ENCODE measurements at places on chromosomes 1 and 21.

DNA sequence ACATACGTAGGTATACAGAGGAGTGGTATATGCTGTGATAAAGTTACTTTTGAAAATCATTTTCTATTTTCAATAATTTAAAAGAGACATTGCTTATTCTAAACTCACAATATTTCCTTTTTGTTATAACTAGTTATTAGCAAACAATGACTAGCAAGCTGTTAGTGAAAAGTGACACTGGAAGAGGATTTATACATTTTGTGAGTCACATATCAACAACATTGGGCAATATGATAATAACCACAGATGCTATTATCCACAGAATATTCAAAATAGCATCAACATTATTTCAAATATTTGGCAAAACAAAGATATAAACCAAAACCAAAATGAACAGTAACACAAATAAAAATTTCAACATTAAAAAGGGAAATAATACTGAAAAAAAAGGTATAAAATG lies 104.0 kb upstream of the HP1BP3 start:
- no peak for DNase-seq

DNA sequence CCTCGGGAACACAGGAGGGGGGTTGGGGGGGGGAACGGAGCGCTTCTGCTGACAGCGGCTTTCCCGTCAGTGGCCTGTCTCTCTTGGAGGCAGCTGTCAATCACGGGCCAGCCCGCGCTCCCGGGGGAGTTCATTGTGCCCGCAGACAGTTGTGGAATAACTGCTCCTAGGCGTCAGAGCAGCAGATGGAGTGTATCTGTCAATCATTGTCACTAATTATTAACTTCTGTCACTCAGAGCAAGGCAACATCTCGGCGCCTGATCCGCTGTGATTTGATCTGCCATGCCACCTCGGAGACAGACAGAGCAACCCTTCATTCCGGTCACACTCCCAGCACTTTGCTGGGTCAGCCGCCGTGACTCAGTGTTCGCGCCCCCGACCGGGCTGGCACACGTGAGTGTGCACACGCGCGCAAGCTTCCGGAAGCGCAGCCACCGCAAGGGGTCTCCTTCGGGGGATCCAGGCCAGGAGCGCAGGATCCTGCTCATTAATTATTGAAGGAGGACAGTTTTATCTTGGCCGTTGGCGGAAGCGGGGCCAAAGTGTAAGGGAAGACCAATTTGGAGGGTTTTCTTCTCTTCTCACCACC lies 75.8 kb downstream of the RRAGC start:
- no peak for DNase-seq

DNA sequence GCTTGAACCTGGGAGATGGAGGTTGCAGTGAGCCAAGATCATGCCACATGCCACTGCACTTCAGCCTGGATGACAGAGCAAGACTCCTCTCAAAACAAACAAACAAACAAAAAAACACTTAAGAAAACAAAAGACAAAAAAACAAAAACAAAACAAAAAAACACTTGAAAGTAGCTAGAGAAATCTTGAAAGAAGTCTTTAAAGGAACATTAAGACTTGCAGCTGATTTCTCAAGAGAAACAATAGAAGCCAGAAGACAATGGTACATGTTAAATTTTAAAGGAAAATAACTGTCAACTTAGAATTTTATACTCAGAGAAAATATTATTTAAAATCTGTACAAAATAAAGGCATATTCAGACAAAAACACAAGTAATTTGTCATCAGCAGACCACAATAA lies 71.3 kb downstream of the HLX start:
- DNase-seq = no peak

- DNase-seq = peak; percentile 68
Measured at GRCh38 chr1:160108888-160109662, 6.5 kb upstream of the ATP1A2 start.

DNA sequence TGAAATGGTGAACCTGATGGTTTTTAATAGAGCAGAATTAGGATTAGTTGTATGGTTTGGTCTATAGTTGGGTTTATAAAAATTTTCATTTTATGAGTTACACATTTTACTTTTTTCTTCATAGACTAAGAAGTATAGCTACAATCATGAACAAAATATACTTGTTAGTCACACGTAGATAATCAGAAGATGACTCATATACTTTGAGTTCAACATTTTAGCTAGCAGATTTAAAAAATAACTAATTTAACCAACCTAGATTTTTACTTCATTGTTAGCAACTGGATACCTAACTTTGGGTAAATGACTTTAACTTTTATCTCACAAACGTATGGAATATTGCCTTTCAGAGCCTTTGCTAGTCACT lies 27.9 kb downstream of the MORC3 start:
- no peak for DNase-seq

GRCh38 chr1:200302192-200302920 lies 107.5 kb downstream of the ZNF281 start:
- DNase-seq = peak; percentile 67

GRCh38 chr1:41661428-41662060 lies 177.1 kb upstream of the EDN2 start:
- DNase-seq = no peak

DNA sequence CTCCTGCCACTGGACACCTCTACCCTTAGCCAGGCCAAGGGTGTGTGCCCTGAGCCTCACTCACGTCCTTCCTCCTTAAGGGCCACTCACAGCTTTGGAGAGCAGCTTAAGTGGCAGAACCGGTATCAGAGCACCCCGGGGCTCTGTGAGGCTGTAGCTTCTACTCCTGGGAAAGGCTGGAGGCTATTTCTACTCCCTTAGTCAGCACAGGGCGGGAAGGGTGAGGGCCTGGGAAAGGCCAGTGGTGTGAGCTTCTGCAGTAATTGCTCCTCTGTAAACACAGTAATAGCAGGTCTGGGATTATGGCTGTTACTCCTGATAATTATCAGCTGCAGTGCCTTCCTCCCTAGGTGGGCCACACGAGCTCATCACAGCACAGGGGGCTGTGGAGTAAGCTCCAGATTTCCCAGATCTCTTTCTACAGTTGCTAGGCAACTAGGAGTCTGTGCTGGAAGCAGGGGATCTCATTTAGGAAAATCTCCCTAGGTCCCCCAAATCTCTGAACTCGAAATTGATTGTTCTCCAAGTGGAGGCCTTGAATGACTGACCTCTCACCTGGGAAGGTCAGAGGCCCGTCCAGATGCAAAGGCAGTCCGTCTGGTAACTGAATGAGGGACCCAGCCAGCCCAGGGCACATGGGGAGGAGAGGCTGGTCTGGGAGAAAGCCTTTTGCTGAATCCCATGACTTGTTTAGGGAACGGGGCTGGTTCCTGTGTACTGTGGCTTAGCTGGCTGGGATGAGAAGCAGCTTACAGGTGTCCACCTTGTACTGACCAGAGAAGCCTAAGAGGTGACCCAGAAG lies 29.3 kb downstream of the IER5 start:
- no peak for DNase-seq

DNA sequence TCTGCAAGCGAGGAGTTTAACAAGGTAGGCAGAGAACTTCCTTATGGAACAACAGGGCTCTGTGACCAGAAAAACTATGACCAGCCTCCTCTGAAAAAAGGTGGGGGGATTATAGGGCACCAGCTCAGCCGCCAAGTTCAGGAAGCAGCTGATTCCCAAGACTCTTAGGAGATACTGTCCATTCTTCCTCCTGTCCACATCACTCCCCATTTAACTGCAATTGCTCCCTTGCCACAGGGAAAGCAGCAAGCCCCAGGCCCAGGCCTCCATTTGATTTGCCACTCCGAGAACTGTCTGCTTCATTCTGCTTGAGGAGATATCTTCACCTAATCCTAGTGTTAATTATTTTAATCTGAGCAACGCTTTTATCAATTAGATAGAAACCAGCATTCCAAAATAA lies 254.3 kb downstream of the ZNF648 start:
- no peak for DNase-seq

DNA sequence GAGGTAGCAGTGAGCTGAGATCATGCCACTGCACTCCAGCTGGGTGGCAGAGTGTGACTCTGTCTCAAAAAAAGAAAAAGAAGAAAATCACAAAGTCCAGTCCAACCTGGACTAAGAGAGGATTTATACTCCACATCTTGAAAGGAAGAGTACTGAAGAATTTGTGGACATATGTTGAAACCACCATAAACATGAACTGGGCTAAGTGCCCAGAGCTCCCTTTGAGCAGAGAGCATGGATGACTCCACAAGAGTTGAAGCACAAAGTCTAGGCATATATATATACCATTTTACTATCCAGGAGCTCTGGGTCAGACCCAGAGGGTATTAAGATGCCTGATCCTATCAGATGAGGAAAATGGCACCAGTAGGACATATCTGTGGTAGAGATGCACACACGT lies 86.6 kb downstream of the OMA1 start:
- no peak for DNase-seq

GRCh38 chr1:9657521-9658032 lies 6.0 kb downstream of the PIK3CD start:
- no peak for DNase-seq

DNA sequence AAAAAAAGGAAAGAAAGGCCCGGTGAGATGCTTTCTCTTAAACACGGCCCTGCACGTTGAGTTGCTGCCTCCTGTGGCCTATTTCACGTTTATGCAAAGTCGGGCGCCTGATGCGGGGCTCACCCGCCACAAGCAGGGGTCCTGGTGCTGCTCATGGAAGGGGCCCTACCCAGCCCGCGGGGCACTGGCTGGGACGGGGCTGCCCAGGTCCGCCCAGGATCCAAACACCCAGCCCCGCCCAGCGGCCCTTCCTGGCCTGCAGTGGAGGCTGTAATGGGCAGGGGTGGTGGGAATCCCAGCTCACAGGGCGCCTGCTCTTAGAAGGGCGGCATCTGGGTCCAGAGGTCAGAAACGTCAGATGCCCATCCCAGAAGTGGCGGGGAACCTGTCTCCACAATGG lies 1.6 kb downstream of the COL6A2 start:
- DNase-seq = peak; percentile 2

GRCh38 chr1:223319905-223320580 lies 43.9 kb downstream of the SUSD4 start:
- no peak for DNase-seq

GRCh38 chr1:118842452-118843201 lies 145.5 kb downstream of the TBX15 start:
- no peak for DNase-seq

DNA sequence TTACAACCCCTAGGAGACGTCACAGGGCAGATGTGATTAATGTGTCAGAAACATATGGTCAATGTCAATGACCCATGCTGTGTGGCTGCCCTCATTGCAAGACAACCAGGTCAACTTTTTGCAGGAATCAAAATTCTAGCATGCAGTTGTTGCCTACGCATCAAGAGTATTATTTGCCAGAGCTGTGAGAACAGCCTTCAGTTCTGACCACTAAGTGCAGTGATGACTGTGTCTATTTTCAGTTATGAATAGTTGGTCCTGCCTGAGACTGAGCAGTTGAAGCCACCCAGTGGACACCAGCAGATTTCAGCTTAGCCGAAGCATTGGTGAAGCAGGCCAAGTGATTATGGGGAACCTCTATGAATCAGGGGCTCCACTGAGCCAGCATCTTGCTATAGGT lies 47.3 kb downstream of the LYPLAL1 start:
- no peak for DNase-seq

DNA sequence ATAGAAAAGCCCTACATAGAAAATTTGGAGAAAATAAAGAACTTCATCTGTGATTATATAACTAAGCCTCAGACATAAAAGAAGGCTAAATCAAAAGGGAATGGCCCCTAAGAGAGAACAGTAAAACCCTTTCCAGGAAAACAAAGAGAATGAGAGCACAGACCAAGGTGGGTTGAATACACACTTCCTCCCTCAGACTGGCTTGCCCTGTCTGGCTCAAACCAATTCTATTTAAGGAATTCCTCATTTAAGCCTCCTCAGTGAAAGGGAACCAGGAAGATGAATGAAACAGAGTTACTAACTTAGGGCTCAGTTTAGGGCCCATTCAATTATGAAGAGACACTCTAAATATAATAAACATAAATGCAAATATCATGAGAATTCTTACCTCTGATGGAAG lies 10.6 kb upstream of the SYT14 start:
- DNase-seq = no peak

DNA sequence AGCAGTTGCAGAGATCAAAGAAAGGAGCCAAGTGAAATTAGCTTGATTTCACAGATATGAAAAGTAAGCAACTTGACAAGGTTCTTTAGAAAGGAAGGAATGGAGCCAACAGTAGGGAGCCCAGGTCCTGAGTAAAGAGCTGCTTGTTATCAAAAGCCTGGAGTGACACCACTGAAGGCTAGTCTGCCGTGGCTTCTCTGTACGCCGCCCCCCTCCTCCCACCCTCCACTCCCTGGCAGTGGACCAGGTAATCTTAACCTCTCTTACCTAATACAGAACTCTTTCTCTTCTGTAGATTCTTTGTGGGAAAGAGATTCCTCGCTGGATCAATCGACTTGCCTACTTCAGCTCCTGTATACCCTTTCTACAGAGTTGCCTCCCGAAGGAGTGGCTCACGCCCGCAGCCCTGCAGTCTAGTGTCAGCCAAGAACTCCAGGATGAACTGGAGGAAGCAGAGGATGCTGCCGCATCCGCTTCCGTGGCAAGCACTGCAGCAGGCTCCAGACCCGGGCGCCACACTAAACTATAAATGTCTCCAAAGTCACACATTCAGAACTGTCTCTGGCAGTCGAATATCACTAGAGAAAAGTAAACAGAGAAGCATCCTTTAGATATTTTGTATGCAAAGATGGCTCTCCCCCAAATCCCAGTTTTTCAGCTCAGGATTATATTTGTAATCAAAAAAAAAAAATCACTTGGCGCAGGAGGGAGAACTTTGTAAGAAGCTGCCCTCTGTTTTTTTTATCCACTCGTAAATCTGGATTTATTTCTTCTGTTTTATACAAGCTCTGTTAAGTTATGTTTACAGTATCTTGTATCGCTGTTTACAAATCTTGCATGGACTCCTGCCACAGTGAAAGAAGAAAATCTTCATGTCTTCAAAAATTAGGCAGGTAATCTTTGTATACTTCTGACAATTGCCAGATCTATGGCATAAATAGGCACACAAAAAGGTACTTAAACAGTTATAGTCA lies 52.6 kb downstream of the DESI2 start:
- DNase-seq = no peak

DNA sequence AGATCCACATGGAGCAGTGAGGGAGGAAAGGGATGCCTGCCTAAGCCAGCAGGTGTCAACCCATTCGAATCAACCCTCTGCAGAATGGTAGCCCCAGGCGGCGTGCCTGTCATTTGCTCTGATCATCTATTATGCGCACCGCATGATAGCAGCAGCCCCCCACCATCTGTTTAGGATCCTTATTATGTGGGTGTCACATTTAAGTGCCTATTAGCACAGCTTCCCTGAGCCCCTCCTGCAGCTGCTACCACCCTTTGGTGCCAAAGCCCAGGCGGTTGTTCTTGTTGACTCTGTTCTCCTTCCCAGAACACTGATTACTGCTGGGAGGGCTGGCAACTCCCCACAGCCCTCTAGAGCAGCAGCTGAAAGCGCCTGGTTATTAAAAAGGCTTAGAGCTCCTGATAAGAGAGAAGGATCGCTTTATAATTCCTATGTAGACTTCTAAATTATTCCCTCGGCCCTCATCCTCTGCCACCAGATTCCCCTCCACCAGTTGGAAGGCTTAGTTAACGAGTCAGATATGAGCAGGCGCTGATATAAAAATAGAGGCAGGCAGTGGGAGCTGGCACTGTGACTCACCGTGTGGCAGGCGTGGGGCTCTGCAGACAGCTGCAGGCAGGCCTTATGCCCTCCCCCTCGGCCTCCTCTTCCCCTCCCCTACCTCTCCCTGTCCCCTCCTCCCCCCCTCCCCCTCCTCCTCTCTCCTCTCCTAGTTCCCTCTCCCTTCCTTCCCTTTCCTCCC lies 23.0 kb downstream of the ACTA1 start:
- DNase-seq = peak; percentile 72

Measured in RPMI8226 (cell line).